ENCODE measurements at places on chromosomes 12 and 14.

GRCh38 chr14:21384494-21384851 lies 654 bp upstream of the SUPT16H start:
- no peak for DNase-seq

DNA sequence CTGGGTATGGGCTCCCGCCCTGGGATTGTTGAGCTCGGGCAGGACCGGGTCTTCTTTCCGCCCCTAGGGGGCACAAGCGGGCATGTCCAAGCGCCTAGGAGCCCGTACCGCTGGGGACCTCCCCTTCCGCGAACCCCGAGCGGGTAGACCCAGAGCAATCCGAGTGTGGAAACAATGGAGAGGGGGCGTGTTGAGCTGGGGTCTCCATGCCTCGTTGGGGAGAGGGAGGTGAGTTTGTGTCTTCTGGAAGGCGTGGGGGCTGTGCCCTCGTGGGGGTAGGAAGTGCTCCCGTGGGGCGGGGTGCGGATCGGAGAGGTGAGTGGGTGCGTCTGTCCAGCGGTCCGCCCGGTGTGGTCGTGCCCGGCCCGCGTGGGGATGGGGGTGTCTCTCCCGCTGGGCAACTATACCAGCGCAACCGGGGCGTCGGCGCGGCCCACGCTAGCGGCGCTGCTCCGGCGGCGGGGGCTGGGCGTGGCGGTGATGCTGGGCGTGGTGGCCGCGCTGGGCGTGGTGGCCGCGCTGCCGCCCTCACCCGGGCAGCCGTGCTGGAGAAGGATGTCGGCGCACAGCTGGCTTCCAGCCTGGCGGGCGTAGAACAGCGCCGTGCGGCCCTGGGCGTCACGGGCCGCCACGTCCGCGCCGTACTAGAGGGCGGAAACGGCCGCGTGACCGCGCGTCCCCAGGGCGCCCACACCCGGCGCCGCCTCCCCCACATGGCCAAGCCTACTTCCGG lies 12.2 kb downstream of the AGAP2 start:
- DNase-seq = no peak

- DNase-seq = no peak
These were observed 2.6 kb downstream of the GXYLT1 start for GRCh38 chr12:42141981-42142606.

GRCh38 chr12:94207849-94208621 lies 59.7 kb downstream of the PLXNC1 start:
- DNase-seq = no peak

DNA sequence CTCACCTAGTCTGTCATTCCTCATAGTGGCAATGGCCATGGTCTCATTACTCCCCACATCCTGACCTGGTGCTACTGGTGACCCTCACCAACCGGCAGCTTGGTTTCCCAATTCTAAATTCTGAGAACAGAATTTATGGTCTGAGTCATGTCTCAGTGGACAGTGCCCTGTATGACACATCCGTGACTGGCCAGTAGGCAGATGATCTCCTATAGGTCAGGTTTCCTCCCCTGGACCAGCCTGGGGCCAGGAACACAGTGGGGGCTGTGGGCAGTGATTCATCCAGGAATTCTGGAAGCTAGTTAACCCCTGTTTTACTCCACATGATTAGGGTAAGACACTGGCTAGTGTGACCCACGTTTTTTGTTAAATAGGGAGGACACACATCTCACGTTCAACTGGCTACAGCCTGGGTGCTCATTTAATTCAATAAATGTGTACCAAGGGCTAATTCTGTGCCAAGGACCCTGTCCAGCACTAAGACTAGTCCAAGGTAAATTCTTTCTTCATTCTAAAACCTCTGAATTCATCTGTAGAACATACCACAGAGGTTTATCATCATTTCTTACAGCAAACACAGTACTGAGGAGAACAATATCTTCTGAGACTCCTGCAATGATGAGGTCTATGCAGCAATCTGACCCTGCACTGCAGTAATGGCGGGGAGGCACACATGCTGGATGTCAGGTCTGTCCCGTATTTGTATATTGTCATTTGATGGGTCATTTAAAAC lies 249.6 kb upstream of the TBX3 start:
- no peak for DNase-seq

- no peak for DNase-seq
These were observed 318.7 kb downstream of the LRFN5 start for GRCh38 chr14:41925409-41925808.

DNA sequence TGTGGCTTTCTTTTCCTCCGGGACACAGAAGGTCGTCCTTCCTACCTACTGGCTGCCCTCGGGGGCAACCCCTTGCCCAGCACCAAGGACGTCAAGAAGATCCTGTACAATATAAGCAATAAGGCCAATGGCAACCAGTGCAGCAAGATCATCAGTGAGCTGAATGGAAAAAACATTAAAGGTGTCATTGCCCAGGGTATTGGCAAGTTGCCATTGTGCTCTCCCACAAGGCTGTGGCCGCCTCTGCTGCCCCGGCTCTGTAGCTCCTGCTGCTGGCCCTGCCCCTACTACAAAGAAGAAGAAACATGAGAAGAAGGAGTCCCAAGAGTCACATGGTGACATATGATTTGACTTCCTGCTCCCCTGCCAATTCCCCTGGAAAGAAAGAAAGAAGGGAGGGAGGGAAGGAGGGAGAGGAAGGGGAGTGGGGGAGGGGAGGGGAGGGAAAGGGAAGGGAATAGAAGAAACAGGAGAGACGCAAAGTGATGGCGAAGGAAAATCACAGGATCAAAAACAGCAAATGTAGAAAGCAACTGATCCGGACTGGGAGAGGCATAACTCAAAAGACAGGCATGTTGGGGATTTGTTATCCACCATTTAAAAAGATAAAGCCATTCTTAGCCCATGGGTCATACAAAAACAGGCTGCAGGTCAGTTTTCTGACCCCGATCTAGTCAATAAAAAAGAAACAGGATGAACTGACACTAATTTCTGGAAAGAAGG lies 61.3 kb upstream of the RESF1 start:
- DNase-seq = no peak
